ENCODE measurements at places on chromosomes 7 and 10. TPM values are rescaled to one million over a fixed set of nuclear protein-coding genes. Genes with fewer than 3 reads are reported as not detected.

Gene ADIRF
- polyA plus RNA-seq, result 13.5 TPM

Gene MLLT10
- polyA plus RNA-seq, result 51.5 TPM

Gene ASAH2
- polyA plus RNA-seq, result 3.1 TPM

Gene ADCK2
- polyA plus RNA-seq, result 23.1 TPM

Gene PAPOLB
- polyA plus RNA-seq, result 0.12 TPM

Gene ZNF467
- 34.5 TPM for polyA plus RNA-seq

Gene GOLGA7B
- polyA plus RNA-seq, result 0.43 TPM

Gene FEZF1
- polyA plus RNA-seq, result not detected

Gene UFSP1
- 1.9 TPM for polyA plus RNA-seq

Gene ZNF679
- polyA plus RNA-seq, result not detected

Gene FAM221A
- polyA plus RNA-seq, result 12.8 TPM

Gene SRI
- polyA plus RNA-seq, result 118 TPM

Gene KLF14
- polyA plus RNA-seq, result 0.82 TPM

GRCh38 chr10:64379898-64380297 is 858.7 kb downstream of the REEP3 start:
- no peak for DNase-seq

DNA sequence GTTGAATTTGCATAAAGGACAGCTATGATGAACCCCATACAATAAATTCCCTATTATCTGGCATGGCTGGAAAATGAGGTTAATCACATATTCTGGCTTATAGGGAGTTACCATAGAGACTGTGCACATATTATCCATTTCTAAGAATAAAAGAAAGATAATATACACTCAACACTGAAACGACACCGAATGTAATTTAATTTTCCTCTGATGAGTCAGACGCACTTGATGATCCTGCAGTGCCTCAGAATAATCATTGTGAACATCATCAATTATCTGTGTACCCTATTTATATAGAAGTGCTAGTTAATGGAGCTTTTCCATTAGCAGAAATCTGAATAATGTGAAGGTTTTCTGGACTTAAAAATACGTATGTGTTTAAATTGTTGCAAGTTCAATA is 60.2 kb downstream of the SGCE start:
- DNase-seq, result no peak

- DNase-seq, result no peak
Measured at GRCh38 chr10:47364911-47365310, 16.7 kb downstream of the RBP3 start.

DNA sequence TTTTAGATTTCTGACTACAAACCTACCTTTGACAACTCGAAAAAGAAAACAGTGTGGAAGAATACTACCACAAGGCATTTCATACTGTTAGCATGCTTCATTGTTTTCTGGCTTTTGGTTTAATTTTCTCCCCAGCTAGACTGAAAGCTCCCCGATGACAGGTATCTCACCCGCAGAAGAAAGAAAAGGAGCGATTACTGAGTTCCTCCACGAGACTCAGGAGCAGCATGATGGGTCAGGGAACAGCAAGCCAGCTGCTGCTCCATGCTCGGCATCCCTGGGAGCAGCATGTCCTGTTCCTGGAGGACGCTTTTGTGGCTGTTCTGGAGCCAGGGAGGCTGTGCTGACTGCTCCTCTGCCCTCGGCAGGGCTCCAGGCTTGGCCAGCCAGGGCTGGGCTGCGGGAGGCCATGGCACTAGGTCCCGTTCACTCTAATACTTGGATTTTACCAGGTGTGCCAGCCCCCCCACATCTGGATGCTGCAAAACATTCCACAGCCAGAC is 133.4 kb downstream of the PRKAG2 start:
- no peak for DNase-seq

DNA sequence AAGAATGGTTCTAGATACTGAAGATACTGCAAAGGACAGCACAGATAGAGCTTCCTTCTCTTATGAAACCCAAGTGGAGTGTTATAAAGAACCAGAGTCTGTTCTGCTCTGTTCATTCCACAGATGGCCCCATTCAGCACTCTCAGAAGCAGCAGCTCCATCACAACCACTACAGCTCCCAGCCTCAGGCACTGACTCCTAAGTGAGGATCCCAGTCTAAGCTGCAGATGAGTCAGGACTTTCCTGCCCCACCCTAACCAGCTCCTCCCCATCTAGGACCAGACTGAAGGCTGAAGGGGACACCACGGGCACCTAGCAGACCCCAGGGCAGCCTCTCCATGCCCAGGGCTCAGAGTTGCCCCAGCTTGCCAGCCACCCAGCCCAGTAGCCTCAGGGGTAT is 379.8 kb downstream of the GRID1 start:
- DNase-seq, result no peak

DNA sequence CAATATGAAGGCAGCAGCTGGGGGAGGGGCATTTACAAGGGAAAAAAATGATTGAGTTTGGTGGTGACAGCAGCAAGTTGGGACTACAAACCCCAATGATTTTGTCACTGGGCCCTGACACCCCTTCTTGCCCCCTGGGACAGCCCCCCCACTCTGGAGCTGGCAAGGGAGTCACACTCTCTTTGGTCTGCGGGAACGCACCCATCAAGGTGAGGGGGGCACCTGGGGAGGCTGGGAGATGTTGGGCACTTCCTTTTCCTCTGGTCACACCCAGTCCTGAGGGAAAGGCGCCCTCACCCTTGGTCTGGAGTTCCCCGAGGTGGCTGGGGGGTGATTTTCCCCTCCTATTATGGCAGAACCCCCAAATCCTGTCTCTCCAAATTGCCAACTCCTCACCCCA is 24.4 kb downstream of the EPHB4 start:
- DNase-seq, result no peak

GRCh38 chr10:97795886-97796285 is 24.1 kb upstream of the SFRP5 start:
- DNase-seq, result no peak

DNA sequence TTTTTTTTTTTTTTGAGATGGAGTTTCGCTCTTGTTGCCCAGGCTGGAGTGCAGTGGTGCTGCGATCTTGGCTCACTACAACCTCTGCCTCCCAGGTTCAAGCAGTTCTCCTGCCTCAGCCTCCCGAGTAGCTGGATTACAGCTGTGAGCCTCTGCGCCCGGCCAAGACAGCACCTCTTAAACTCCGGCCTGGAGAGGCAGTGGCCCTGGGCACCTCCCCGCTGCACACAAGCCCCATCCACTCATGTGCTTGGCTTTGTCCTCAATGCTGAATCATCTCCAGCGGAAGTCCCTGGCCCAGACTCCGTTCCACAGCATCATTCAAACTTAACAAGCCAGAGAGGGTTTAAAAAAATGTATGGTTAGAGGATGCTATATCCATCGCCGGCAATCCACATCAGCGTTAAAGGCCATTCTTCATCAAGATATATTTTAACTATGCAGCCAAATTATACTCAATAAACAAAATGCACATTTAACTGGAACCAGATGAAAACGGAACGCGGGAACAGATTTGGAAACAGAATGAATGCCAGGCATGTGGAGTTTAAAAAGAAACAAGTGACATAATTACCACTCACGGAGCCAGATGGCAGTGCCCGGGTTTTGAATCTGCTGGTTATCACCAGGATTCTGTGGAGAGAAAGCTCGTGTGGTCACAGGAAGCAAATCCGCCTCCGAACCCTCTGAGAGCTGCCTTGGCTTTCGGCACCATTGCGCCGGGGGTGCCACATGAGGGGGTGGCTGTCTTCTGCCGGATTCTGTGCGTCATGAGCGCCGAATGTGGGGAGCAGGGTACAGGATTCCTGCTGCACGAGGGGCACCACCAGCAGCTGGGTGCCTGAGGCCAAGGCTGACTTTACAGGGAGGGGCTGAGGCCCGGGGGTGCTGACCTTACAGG is 45.6 kb upstream of the CFAP46 start:
- DNase-seq, result no peak

DNA sequence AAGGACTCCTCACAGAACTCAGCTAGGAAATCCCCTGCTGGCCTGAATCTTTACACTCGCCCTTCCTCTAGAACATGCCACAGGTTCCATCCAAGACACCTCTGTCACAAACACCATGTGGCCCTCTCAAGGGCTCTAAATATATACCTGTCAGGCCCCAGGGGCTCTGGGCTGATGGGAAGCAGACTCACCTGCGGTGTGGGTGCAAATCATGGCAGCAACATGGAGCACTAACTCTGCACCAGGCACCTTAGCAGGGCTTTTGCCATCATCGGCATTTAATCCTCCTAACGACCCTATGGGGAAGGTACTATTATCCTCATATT is 17.3 kb downstream of the SH3PXD2A start:
- DNase-seq, result no peak

DNA sequence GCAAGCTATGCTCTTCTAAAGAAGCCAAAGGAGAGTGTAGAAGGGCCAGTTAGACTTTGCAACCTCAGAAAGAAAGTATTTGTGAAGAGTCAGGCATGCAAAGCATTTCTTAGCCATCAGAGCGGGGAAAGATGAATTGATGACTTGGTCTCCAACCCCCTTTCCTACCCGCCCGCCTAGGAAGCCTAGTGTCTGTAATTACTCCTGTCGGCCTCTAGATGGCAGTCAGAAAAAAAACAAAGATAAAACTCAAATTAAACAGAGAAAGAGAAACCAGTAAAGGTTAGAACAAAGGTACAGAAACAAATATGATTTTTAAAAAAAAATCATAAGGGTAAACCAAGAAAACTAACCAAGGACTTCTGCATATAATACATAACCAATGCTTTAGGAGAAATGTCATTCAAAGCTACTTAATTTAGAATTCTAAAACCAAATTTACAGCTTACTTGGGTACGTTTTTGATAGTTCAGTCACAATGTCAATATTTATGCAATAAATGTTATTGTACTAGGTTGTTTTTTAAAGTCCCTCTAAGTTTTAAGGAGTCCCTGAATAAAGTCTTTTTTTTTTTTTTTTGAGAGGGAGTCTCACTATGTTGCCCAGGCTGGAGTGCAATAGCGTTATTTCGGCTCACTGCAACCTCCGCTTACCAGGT is 97.6 kb downstream of the LYZL1 start:
- DNase-seq, result no peak

DNA sequence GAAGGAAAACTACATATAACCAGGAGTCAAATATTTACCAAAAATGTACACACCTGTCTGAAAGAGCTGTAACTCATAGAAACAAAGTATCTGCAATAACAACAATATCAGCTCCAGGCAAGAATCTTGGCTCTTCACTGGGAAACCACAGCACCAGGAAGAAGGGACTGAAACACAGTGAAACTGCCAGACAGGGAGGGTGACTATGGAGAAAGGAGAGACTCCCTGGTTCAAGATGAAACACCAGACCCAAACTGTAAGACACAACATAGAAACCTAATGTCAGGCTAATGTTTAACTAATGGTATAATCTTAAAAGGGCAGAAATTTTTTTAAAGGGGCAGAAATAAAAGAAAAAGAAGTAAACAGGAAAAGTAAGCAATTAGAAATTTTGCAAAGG is 11.5 kb upstream of the TAS2R39 start:
- no peak for DNase-seq

- DNase-seq, result no peak
Measured at GRCh38 chr7:26073041-26073440, 79.0 kb upstream of the NFE2L3 start.

DNA sequence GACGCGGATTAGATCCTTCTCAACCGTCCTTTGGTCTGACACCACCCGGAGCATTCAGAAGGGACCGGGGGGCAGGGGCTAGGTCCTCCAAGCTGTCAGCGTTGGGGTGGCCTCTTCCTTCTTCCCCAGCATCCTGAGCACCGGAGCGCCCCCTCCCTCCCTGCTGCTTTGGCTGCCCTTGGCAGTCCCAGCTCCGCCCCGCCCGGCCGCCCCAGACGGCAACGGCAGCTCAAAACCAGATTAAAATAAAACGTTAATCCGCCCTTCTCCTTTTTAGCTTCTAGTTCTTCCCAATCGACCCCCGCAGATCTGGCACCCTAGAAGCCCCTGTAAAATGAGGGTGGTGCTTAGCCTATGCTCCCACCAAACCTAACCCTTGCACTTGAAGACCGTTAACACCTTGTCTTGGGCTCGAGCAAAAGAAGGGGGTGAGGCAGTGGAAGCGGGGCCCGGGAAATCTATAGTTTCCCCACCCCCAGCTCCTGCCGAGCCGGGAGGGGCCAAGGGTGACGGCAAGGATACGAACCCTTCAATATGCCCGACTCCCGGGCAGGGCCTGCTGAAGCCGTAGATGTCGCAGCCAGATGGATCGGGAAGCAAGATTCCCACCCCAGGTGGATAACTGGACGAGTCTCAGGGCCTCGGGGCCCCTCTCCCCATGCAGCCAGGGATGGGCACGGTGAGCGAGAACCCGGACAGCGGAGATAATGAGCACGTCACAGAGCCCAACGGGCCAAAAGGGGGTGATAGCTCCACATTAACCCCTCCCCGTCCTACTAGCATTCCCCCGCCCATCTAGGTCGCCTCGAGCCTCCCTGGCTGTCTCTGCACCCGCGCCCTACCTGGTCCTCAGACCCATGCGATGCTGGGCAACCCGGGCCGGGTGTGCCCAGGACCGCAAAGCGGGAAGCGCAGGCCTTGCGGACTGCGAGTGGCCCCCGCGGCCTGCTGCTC is 169.7 kb downstream of the NRF1 start:
- DNase-seq, result no peak

DNA sequence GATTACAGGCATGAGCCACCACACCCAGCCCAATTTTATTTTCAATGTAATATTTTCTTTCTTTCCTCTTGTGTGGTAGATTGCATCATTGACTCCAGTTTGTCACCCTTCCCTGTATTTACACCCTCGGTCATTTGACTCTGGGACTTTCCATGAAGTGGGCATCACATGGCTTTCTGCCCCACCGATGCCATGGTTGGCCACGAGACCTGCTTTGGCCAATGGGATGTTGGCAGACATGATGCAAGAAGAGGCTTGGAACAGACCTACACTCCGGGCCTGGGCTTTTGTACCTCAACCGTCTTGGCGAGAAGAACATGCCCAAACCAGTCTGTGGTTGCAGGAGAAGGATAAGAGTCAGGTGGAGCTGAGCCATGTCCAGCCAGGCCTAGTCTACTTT is 38.8 kb upstream of the CACUL1 start:
- DNase-seq, result no peak

- DNase-seq, result no peak
Measured at GRCh38 chr10:124011464-124011863, 81.9 kb downstream of the CHST15 start.

GRCh38 chr10:130261766-130262165 is 125.6 kb downstream of the GLRX3 start:
- no peak for DNase-seq

DNA sequence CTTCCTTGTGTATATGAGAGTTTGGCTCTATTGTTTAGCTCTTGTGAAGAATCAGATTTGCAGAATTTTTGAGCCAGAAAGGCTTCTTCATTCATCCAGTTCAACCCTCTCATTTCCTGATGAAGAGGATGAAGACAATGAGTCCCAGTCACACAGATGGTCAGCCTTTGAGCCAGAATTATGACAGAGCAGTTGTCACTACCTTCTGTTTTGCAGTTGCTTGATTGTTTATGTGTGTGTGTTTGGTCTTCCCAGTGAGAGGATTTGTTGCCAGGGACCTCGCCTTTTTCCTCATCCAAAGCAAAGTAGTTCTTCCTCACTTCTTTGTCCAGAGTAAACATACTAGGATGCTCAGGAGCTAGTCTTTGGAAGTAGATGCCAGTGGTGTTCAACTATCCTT is 15.6 kb downstream of the MDFIC start:
- no peak for DNase-seq

DNA sequence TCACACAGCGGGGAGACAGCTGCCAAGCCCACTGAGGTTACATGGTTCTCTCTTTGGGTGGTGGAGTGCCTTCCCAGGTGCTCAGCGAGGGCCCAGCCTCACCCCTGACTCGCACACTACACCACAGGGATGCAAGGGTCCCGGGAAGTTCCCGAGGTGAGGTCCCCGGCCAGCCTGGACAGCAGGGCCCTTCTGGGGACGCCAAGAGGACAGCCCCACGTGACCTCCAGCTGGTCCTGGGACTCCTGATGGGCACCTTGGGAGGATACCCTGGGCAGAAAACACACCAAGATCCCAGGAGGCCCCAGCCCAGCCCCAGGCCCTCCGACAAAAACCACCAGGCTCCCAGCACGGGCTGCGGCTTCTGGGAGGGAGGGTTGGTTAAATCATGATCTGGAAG is 8.3 kb downstream of the MICALL2 start:
- no peak for DNase-seq
